ENCODE measurements at places on chromosomes 4 and X.

DNA sequence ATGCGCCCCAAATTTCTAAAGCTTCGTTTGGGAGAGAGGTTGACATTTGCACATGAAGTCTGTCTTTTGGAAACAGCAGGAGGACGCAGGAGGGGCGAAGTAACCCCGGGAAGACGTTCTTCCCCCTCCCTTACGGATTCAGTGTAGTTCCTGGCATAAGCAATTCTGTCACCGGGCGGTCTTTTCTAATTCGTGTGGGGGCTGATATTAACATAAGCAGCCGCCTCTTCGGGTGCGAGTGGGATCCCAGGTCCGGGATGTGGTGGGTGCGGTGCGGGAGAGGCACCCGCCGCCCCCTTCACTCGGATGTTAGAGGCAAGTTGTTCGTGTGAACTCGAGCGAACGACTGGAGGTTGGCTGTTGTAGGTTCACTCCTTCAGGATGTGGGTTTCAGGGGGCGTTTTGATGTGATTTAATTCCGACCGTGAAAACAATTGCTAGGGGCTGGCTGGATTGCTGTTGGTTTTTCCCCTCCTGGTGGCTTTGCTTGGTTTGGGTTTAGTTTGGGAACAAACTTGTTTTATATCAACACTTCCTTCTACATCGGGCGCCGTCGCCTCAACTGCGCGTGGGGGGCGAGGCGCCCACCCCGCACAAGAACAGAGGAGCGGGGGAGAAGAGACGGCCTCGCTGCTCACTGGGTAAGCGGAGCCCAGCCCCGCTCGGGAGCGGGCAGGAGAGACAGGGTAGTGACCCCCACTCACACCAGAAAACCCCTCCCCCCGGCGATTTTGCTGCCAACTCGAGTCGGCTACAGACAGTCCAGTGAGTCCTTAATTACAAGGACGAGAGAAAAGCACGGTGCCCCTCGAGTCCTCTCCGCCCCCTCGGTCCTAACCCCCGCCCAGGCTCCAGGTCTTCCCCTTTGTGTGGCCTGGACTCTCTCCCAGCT, 2.9 kb upstream of the LEF1 start:
- peaks cover 11% of the 10 kb centered on the region for H3K27me3 ChIP-seq
- H3K36me3 ChIP-seq = no peaks in the 10 kb centered on the region
- no peak for DNase-seq
- H3K4me3 ChIP-seq = peak overlapping the region; percentile 69
- H3K27ac ChIP-seq = peak overlapping the region; percentile 76

GRCh38 chrX:54479136-54480111, 16.6 kb downstream of the FGD1 start:
- no peak overlapping the region for H3K4me3 ChIP-seq
- H3K27me3 ChIP-seq = no peaks in the 10 kb centered on the region
- no peaks in the 10 kb centered on the region for H3K36me3 ChIP-seq
- no peak for DNase-seq

GRCh38 chrX:68598841-68599240, 48.6 kb upstream of the STARD8 start:
- H3K36me3 ChIP-seq = no peaks in the 10 kb centered on the region
- no peak for DNase-seq
- H3K27me3 ChIP-seq = no peaks in the 10 kb centered on the region
- H3K4me1 ChIP-seq = no peaks in the 10 kb centered on the region

- no peak for DNase-seq
- H3K27ac ChIP-seq = no peak overlapping the region
- no peaks in the 10 kb centered on the region for H3K4me1 ChIP-seq
- no peaks in the 10 kb centered on the region for H3K27me3 ChIP-seq
- H3K4me3 ChIP-seq = no peak overlapping the region
These were observed 299.6 kb downstream of the TLL1 start for GRCh38 chr4:166172619-166173018.

DNA sequence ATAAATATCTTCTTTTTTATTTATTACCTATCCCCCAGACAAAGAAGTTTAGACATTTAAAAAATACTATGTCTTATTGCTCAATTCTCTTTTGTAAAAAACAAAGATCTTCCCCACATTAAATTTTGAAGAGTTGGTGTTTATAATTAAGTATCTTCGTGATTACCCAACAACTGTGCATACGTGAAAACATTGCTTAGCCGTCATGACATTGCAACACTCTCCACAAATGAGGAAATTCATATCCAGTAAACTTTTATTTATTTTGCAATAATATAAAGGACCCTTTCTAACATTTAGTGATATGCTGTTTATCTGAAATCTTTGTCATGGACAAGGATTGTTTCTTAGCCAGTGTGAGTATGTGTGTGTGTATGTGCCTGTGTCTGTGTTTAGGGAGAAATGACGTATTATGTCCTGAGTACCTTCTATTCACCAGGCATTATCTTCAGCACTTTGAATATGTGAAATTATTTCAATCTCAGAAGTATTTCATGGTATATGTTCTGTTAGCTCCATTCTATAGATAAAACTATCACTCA, 26.1 kb upstream of the EREG start:
- no peaks in the 10 kb centered on the region for H3K27me3 ChIP-seq
- H3K4me3 ChIP-seq = no peak overlapping the region
- no peak for DNase-seq
- no peaks in the 10 kb centered on the region for H3K4me1 ChIP-seq
- H3K27ac ChIP-seq = no peak overlapping the region

GRCh38 chr4:168840392-168840763, 169.7 kb downstream of the CBR4 start:
- DNase-seq = no peak
- no peaks in the 10 kb centered on the region for H3K27me3 ChIP-seq
- no peaks in the 10 kb centered on the region for H3K4me1 ChIP-seq
- no peak overlapping the region for H3K27ac ChIP-seq
- no peaks in the 10 kb centered on the region for H3K36me3 ChIP-seq
- no peak overlapping the region for H3K4me3 ChIP-seq

DNA sequence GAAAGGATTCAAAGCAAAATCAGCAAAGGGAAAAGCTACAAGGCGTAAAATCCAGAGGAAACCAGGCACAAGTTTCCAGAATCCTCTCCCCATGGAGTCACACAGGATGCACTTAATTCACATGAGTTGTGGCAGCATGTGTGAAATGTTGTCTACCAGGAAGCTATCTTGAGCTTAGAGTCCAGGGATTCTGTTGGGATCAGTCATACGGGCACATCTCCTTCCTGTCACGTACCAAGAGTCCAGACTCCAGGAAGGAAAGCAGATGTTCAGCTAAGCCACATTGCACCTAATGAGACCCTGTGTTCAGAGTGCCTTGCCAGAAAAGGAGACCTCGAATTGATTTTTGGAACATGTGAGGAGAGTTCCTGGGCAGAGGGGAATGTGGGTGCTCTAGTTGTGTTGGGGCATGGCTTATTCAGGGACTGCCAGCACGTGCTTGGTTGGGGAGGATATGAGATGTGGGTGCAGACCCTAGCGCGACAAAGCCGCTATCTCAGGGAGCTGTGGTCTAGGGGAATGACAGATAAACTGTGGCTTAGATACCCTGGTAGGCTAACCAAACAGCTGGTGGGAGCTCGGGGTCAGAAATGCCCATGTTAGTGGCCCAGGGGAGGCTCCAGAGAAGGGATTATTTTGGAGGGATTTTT, 70.0 kb downstream of the EVC start:
- no peak overlapping the region for H3K27ac ChIP-seq
- no peaks in the 10 kb centered on the region for H3K4me1 ChIP-seq
- no peaks in the 10 kb centered on the region for H3K36me3 ChIP-seq
- H3K27me3 ChIP-seq = no peaks in the 10 kb centered on the region

DNA sequence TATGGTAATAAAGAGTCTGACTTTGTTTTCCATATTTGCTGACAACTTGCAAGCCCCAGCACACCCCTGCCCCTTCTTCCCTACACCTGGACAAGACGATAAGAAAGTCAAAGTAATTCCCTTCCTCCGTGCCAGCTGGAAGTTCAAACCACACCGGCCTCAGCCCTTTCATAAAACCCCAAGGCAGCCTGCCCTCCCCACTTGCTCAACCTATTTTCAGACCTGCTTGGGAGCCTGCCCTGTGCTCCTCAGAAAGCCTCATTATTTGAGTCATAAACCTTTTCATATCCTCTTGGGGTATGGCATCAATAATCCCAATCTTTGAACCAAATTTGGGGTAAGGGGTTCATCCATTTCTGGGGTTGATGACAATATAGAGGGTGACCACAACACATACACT, 29.5 kb downstream of the NIPAL1 start:
- no peak overlapping the region for H3K4me3 ChIP-seq
- no peak overlapping the region for H3K27ac ChIP-seq
- no peaks in the 10 kb centered on the region for H3K27me3 ChIP-seq
- peaks cover 28% of the 10 kb centered on the region for H3K4me1 ChIP-seq

GRCh38 chr4:11495818-11496217, 67.1 kb upstream of the HS3ST1 start:
- no peak overlapping the region for H3K4me3 ChIP-seq
- H3K27ac ChIP-seq = no peak overlapping the region
- no peak for DNase-seq
- H3K4me1 ChIP-seq = no peaks in the 10 kb centered on the region
- no peaks in the 10 kb centered on the region for H3K27me3 ChIP-seq
- H3K36me3 ChIP-seq = no peaks in the 10 kb centered on the region

DNA sequence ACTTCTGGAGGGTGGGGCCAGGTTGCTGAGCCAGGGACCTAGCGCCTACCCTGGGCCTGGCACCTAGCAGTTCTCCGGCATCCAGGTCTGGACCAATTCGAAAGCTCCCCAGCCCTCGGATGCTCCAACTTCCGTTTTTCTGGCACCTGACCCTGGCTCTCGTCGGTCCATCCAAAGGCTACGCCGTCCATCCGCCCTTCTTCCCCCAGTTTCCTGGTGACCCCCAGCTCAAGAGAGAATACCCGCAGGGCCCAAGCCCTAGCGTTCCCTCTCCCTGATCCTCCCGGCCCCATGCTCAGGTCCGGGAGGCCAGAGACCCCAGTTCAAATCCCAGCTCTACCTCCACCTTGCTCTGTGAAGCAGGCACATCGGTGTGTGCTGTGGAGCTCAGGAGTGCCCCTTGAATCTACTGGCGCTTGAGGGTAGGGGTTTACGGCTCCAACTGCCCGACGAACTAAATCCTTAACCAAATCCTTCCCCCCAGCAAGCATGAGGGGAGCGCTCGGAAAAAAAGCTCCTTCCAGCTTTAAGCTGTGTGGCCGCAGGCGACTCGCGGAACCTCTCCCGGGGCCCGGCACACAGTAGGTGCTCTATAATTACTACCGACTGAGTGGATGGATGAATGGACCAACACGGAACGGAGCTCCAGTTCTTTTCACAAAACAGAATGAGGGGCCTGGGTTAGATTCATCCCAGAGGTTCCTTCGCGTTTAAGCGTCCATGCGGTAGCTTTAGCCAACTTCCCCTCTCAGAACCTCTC, 1.1 kb downstream of the CRMP1 start:
- peaks cover 27% of the 10 kb centered on the region for H3K27me3 ChIP-seq
- no peak overlapping the region for H3K4me3 ChIP-seq
- H3K27ac ChIP-seq = no peak overlapping the region
- no peak for DNase-seq

DNA sequence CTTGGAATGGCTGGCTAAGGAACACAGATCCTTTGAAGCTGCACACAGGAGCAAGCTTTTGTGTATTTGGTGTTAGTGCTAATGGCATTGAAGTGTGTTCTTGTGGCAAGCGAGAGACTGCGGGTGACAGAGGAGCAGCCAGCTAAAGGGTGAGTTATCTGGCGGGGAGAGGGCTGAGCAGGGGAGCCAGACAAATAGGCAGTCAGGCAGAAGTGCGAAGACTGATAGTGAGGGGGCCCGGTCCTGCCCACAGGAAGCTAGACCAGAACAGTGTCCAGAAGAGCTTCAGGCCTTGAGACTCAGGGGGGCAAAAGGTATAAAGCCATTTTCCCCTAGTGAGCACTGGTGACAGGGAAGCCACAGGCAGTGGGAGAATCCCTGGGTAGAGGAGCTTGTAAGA, 49.6 kb upstream of the MAMLD1 start:
- H3K36me3 ChIP-seq = no peaks in the 10 kb centered on the region
- no peak overlapping the region for H3K27ac ChIP-seq
- H3K4me1 ChIP-seq = no peaks in the 10 kb centered on the region
- no peaks in the 10 kb centered on the region for H3K27me3 ChIP-seq
- H3K4me3 ChIP-seq = no peak overlapping the region

GRCh38 chr4:154960476-154960875, 179.4 kb downstream of the RBM46 start:
- H3K27me3 ChIP-seq = no peaks in the 10 kb centered on the region
- no peak for DNase-seq
- H3K4me3 ChIP-seq = no peak overlapping the region
- H3K4me1 ChIP-seq = no peaks in the 10 kb centered on the region

DNA sequence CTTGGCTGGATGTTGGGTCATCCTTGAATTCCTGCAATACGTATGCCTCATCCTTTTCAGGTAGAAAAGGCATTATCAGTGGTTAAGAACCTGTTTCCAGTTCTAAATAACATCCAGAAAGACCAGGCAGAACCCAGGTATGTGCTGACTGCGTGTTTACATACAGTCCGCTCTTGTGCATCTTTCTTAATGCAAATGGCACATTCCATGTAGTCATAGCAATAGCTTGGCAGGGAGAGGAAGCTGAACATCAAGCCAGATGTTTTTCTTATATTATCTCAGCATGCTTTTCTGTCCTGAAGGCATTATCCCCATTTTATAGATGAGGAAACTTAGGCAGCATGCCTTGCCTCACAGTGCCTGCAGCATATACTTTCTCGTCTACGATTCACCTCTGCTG, 2.1 kb downstream of the DCLK2 start:
- peaks cover 8% of the 10 kb centered on the region for H3K4me1 ChIP-seq
- H3K27me3 ChIP-seq = peaks cover 20% of the 10 kb centered on the region
- no peak overlapping the region for H3K27ac ChIP-seq
- H3K4me3 ChIP-seq = no peak overlapping the region

DNA sequence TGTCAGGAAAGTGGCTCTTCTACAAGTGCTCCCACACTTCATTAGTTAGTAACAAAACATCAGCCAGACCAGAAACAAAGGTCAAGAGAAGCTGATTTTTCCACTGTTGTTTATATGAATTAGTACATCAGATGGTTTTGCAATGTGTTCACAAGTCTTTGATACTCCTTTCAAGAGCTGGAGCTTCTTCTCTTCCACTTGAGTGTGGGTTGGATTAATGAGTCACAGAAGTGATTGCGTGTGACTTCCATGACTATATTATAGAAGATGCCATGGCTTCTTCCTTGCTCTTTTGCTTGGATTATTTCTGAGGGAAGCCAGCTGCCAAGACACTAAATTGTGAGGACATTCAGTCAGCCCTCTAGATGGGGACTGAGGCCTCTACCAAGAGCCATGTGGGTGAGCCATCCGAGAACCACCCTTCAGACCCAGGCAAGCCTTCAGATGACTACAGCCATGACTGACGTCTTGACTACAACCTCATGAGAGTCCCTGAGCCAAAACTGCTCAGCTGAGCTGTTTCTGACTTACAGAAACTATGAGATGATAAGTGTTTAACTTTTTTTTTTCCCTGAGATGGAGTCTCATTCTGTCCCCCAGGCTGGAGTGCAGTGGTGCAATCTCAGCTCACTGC, 18.1 kb downstream of the SOWAHB start:
- H3K36me3 ChIP-seq = no peaks in the 10 kb centered on the region
- no peaks in the 10 kb centered on the region for H3K27me3 ChIP-seq
- H3K4me1 ChIP-seq = no peaks in the 10 kb centered on the region

GRCh38 chr4:173214231-173214630, 45.6 kb downstream of the GALNT7 start:
- H3K4me1 ChIP-seq = no peaks in the 10 kb centered on the region
- H3K4me3 ChIP-seq = no peak overlapping the region
- no peaks in the 10 kb centered on the region for H3K36me3 ChIP-seq
- no peaks in the 10 kb centered on the region for H3K27me3 ChIP-seq
